Stomach (tissue), 19 donors: ENCODE measurements at places on chromosomes 3 and 15. TPM values are rescaled to one million over a fixed set of nuclear protein-coding genes. Genes with fewer than 3 reads are reported as not detected.

Gene CLDN11
- 11.9 TPM for total RNA-seq

Gene NR1I2
- total RNA-seq: not detected

Gene KIF7
- 3.0 TPM for total RNA-seq

Gene PIERCE2
- 2.8 TPM for total RNA-seq

Gene RETNLB
- not detected for total RNA-seq

DNA sequence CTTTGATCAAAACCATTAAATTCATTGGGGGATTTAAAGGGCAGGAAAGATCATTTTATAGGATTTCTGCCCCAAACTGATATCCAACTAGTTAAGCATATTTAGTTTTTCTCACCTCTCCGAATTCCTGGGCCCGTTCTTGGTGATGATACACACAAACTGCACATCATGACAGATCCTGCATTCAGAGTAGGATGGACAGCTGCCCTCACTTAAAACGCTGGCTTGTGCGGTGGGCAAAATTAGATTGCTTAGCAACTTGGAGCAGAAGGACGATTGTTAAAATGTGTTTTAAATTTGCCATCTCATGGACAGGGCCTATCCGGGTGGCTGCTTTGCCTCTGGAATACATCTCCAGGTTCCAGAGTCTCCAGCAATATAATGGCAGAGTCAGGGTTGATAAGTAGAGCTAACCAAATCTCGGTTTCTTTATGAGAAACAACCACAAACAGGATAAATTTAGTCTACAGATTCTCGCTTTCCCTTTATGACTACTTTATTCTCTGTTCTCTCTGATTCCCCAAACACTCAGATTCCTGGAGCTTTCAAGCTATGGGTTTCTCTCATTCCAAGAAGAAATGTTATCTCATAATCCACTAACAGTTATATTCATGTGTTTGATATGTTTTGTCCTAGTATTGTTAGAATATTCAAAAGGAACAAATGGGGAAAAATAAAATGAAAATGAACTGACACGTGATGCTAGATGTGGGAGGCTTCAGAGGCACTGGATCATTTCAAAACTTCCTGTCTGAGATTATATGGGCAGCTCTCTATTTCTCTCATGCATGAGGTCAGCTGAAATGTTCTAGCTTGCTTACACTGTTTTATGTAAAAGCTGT lies 1014.1 kb upstream of the SEMA6D start:
- H3K27ac ChIP-seq: no peak overlapping the region
- H3K36me3 ChIP-seq: no peaks in the 10 kb centered on the region
- H3K4me1 ChIP-seq: no peaks in the 10 kb centered on the region
- no peak overlapping the region for H3K4me3 ChIP-seq
- DNase-seq: no peak

DNA sequence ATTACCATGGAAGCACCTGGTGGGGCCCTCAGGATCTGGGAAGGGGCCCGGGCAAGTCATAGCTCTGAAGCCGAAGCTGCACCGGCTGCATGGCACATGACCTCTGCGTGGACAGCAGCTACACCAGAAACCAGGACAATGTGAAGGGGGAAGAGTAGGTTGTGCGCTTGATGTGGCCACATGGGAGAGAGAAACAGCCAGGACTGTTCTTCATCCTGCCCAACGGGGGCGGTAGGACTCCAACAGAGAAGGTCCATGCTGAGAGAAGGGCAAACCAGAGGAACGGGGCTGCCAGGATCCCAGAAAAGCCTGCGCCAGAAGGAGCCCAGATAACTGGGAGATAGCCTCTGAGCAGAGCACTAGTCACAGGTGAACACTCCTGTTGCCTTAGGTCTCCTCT lies 54.9 kb upstream of the PRR20G start:
- H3K4me3 ChIP-seq: no peak overlapping the region
- H3K4me1 ChIP-seq: no peaks in the 10 kb centered on the region
- H3K27me3 ChIP-seq: peaks cover 9% of the 10 kb centered on the region
- H3K36me3 ChIP-seq: no peaks in the 10 kb centered on the region
- DNase-seq: no peak
- no peak overlapping the region for H3K27ac ChIP-seq

- no peaks in the 10 kb centered on the region for H3K36me3 ChIP-seq
- DNase-seq: no peak
- no peaks in the 10 kb centered on the region for H3K27me3 ChIP-seq
- H3K27ac ChIP-seq: no peak overlapping the region
These were observed 158.1 kb upstream of the CTDSPL start for GRCh38 chr3:37703626-37704025.

DNA sequence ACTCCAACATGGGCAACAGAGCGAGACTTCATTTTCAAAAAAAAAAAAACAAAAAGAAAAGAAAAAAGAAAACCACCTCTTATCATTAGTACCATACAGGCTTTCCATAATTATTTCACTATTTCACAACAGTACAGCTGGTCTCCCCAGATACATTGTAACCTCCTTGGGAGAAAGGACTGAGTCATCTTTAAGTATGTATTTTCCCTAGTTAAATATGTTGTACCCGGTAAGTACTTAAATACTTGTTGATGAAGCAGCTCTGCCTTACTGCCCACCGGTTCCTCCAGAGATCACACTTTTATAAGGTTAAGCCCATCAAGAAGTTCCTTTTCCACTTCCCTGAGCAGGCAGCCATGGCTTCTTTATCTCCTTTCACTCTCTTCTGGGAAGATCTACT lies 789.5 kb upstream of the CFAP20DC start:
- H3K4me3 ChIP-seq: no peak overlapping the region
- no peak for DNase-seq
- H3K27me3 ChIP-seq: no peaks in the 10 kb centered on the region
- H3K36me3 ChIP-seq: no peaks in the 10 kb centered on the region

GRCh38 chr3:57226176-57226575 lies 1.4 kb upstream of the APPL1 start:
- H3K4me1 ChIP-seq: peaks cover 21% of the 10 kb centered on the region
- H3K27ac ChIP-seq: peak overlapping the region; percentile 96
- no peaks in the 10 kb centered on the region for H3K27me3 ChIP-seq
- DNase-seq: no peak

DNA sequence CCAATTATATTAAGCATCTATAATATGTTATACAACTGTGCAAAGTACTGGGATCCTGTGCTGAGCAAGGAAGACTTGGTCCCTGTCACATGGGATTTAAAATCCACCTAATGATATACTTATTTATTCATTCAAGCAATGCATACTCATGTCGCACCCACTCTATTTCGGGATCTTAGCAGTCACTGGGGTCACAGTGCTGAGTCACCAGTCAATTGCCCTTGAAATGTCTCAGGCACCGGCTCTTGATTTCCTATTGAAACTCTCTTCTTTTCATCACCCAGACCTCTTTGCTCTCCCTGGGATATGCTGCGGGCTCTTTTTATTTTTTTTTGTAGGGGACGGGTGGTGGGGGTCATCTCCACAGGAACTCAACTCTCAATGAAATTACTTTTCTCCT lies 194.5 kb upstream of the GAP43 start:
- no peak overlapping the region for H3K27ac ChIP-seq
- H3K36me3 ChIP-seq: no peaks in the 10 kb centered on the region
- no peak overlapping the region for H3K4me3 ChIP-seq
- no peaks in the 10 kb centered on the region for H3K27me3 ChIP-seq
- no peak for DNase-seq

GRCh38 chr3:20842594-20843436 lies 656.8 kb upstream of the SGO1 start:
- DNase-seq: no peak
- H3K27ac ChIP-seq: no peak overlapping the region
- H3K36me3 ChIP-seq: no peaks in the 10 kb centered on the region
- no peak overlapping the region for H3K4me3 ChIP-seq
- H3K27me3 ChIP-seq: no peaks in the 10 kb centered on the region
- no peaks in the 10 kb centered on the region for H3K4me1 ChIP-seq

DNA sequence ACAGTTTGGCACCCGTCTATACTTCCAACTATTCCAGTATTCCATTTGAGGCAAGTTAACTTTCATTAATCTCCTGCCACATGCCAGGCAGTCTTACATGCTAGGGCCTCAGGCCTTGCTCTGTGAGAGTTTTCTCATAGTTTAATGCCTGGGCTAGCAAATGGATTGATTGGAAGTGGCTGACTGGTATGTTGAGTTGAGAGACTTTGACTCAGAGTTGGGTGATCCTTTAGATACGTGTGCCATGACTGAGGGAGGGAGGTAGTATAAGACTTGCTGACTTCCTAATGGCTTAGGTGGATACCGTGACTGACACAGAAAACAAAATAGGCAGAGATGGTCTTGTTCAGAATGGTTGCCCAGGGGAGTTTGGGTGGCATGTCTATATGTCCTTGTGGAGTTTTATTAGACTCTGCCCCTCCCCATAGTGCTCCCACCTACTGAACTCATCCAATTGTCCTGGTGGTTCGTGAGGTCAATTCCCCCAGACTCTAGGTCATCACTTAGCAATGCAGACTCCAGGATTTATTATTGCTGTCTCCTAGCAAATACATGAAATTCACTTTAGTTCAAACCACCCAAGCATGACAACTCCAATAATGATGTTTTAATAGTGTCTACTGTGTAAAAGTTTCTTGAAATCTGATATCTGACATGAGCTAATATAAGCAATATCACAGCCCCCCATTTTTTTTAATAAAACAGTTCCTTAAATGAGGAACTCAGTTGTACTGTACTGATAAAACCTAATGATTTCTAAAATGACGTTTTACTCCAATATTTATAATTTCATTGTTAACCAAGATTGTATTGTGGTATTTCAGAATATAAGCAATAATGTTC lies 413.9 kb upstream of the MDFIC2 start:
- H3K27ac ChIP-seq: no peak overlapping the region
- H3K27me3 ChIP-seq: no peaks in the 10 kb centered on the region
- H3K36me3 ChIP-seq: no peaks in the 10 kb centered on the region
- H3K4me1 ChIP-seq: no peaks in the 10 kb centered on the region
- no peak for DNase-seq

GRCh38 chr3:170467571-170468147 lies 49.0 kb downstream of the CLDN11 start:
- no peak overlapping the region for H3K27ac ChIP-seq
- peaks cover 8% of the 10 kb centered on the region for H3K4me1 ChIP-seq
- H3K27me3 ChIP-seq: peaks cover 8% of the 10 kb centered on the region
- no peak overlapping the region for H3K4me3 ChIP-seq

DNA sequence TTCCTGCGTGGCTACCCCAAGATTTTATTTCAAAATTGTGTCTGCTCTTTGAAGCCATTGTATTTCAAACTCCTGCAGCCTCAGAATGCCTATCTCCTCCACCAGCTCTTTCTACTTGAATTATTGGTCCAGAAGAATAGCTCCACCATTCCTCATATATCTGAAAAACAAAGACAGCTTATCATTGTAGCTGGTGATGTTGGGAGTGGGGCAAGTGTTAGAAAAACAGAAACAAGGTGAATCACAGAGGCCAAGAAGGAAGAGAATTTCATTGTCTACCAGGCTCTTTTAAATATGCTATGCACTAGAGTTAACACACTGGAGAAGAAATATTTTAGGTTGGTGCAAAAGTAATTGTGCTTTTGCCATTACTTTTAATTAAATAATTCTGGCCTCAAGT lies 307.9 kb upstream of the ROPN1 start:
- no peaks in the 10 kb centered on the region for H3K36me3 ChIP-seq
- no peak for DNase-seq
- no peak overlapping the region for H3K4me3 ChIP-seq
- H3K27ac ChIP-seq: no peak overlapping the region

DNA sequence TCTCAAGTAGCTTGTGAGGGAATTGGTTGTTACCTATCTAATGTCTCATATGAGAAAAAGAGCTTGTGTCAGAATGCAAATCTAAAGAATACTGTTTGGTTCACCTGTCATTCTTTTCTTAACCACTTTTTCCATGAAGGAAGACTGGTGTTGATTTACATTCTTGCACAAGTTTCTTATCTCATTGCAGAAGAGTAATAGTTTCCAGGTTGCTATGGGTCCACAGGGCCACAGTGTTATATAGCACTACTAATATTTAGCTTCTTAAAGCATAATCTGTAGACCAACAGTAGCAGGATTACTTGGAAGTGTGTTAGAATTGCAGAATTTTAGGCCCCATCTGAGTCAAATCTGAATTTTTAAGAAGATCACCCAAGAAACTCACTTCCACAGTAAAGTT lies 697.5 kb downstream of the GBE1 start:
- no peak overlapping the region for H3K27ac ChIP-seq
- H3K36me3 ChIP-seq: no peaks in the 10 kb centered on the region
- H3K4me3 ChIP-seq: no peak overlapping the region

GRCh38 chr3:193086681-193087080 lies 154.3 kb upstream of the PLAAT1 start:
- no peaks in the 10 kb centered on the region for H3K36me3 ChIP-seq
- DNase-seq: peak; percentile 39
- no peak overlapping the region for H3K4me3 ChIP-seq
- no peaks in the 10 kb centered on the region for H3K27me3 ChIP-seq
- no peak overlapping the region for H3K27ac ChIP-seq

DNA sequence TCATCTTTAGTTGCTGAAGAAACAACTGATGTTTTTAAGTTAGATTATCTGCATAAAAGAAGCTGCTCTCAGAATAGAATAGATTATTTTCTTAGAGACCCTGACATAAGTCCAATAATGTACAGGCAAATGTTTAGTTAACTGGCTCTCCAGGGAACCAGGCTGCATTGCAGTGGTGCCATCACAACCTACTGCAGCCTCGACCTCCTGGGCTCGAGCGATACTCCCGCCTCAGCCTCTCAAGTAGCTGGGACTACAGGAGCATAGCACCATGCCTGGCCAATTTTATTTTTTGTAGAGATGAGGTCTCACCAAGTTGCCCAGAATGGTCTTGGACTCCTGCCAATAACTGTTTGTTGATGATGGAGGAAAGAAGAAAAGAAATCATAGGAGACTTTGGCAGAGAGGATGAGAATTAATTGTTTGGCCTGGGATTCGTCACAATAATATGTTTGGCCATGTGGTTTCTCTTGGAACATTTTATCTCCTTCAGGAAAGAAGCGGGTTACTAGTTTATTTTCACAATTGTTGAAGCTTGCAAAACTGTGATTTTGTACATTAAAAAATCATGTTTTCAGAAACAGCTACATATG lies 429.2 kb downstream of the CADM2 start:
- no peak overlapping the region for H3K27ac ChIP-seq
- H3K27me3 ChIP-seq: no peaks in the 10 kb centered on the region
- DNase-seq: no peak
- no peak overlapping the region for H3K4me3 ChIP-seq
- H3K4me1 ChIP-seq: no peaks in the 10 kb centered on the region

- H3K27me3 ChIP-seq: no peaks in the 10 kb centered on the region
- no peaks in the 10 kb centered on the region for H3K36me3 ChIP-seq
- no peaks in the 10 kb centered on the region for H3K4me1 ChIP-seq
- H3K27ac ChIP-seq: no peak overlapping the region
These were observed 199.6 kb upstream of the CBLB start for GRCh38 chr3:106068381-106068780.

GRCh38 chr15:76398317-76399104 lies 61.9 kb downstream of the ISL2 start:
- H3K27me3 ChIP-seq: no peaks in the 10 kb centered on the region
- no peak overlapping the region for H3K4me3 ChIP-seq
- DNase-seq: no peak
- H3K4me1 ChIP-seq: peaks cover 8% of the 10 kb centered on the region
